Sigmoid colon (tissue), 7 donors: ENCODE measurements at places on chromosomes 5 and 9. TPM values are rescaled to one million over a fixed set of nuclear protein-coding genes. Genes with fewer than 3 reads are reported as not detected.

GRCh38 chr9:16223074-16223871 lies 647.2 kb downstream of the BNC2 start:
- no peaks in the 10 kb centered on the region for H3K36me3 ChIP-seq
- peak; percentile 60 for DNase-seq
- no peaks in the 10 kb centered on the region for H3K4me1 ChIP-seq
- no peak overlapping the region for H3K27ac ChIP-seq
- no peaks in the 10 kb centered on the region for H3K27me3 ChIP-seq

DNA sequence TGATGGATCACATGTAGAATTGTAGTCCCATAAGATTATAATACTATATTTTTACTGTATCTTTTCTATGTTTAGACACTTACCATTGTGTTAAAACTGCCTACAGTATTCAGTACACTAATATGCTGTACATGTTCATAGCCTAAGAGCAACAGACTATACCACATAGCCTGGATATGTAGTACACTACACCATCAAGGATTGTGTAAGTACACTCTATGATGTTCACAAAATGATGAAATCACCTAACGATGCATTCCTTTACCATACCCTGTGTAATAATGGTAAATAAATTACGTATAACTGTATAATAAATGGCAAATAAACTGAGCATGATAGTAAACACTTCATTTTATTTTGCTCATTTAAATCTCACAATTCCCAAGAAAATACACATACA lies 60.3 kb downstream of the RICTOR start:
- no peaks in the 10 kb centered on the region for H3K36me3 ChIP-seq
- H3K4me3 ChIP-seq: no peak overlapping the region
- H3K4me1 ChIP-seq: peaks cover 40% of the 10 kb centered on the region
- peak overlapping the region; percentile 81 for H3K27ac ChIP-seq
- no peak for DNase-seq
- H3K27me3 ChIP-seq: no peaks in the 10 kb centered on the region

- no peaks in the 10 kb centered on the region for H3K27me3 ChIP-seq
- no peak overlapping the region for H3K4me3 ChIP-seq
- peak overlapping the region; percentile 58 for H3K27ac ChIP-seq
- H3K4me1 ChIP-seq: peaks cover 34% of the 10 kb centered on the region
Observed at GRCh38 chr5:5638211-5638610, 215.7 kb downstream of the ICE1 start.

GRCh38 chr9:22446589-22446949 lies at the start of gene DMRTA1:
TSS of gene DMRTA1 (plus strand) at chr9:22446824. CDS start at chr9:22447066, 242 bp downstream.
- H3K4me1 ChIP-seq: peaks cover 18% of the 10 kb centered on the region
- H3K4me3 ChIP-seq: peak within 1 kb of the TSS; percentile 68

- no peaks in the 10 kb centered on the region for H3K4me1 ChIP-seq
- DNase-seq: no peak
- no peaks in the 10 kb centered on the region for H3K36me3 ChIP-seq
- no peak overlapping the region for H3K4me3 ChIP-seq
- no peak overlapping the region for H3K27ac ChIP-seq
- H3K27me3 ChIP-seq: peaks cover 42% of the 10 kb centered on the region
Observed at GRCh38 chr9:136160381-136160841, 41.7 kb upstream of the TMEM250 start.

- no peak overlapping the region for H3K27ac ChIP-seq
- no peak for DNase-seq
- no peaks in the 10 kb centered on the region for H3K27me3 ChIP-seq
Observed at GRCh38 chr5:72784129-72784528, 32.3 kb upstream of the TNPO1 start.

GRCh38 chr9:79774356-79774755 lies 202.6 kb downstream of the TLE4 start:
- no peak overlapping the region for H3K27ac ChIP-seq
- no peak for DNase-seq
- no peaks in the 10 kb centered on the region for H3K4me1 ChIP-seq
- H3K27me3 ChIP-seq: no peaks in the 10 kb centered on the region
- no peaks in the 10 kb centered on the region for H3K36me3 ChIP-seq

- H3K36me3 ChIP-seq: no peaks in the 10 kb centered on the region
- no peak overlapping the region for H3K27ac ChIP-seq
- peaks cover 10% of the 10 kb centered on the region for H3K27me3 ChIP-seq
- no peak for DNase-seq
Observed at GRCh38 chr9:134442486-134443173, 116.4 kb downstream of the RXRA start.

- no peaks in the 10 kb centered on the region for H3K4me1 ChIP-seq
- H3K27ac ChIP-seq: no peak overlapping the region
- H3K36me3 ChIP-seq: no peaks in the 10 kb centered on the region
Observed at GRCh38 chr5:82986404-82986803, 90.8 kb downstream of the TMEM167A start.

DNA sequence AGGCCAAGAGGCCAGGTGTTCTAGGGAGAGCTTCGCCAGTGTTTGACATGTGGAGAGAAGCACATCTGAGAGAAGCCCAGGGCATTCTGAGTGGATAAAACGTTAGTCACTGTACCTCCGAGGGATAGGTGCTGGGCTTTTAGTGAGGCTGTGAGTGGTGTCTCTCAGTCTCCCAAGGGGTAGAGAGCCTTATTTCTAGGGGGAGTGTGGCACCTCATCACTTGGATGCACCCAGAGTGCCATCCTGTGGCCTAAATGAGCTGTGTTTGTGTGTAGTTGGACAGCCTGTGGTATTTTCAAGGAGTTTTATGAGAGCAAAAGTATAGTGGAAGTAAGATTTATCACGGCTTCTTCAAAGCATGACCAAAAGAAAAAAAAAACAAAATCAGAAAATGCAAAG lies 1046.9 kb upstream of the WWC1 start:
- no peaks in the 10 kb centered on the region for H3K36me3 ChIP-seq
- H3K4me1 ChIP-seq: no peaks in the 10 kb centered on the region
- H3K4me3 ChIP-seq: no peak overlapping the region
- no peaks in the 10 kb centered on the region for H3K27me3 ChIP-seq
- no peak for DNase-seq
- no peak overlapping the region for H3K27ac ChIP-seq

- H3K36me3 ChIP-seq: peaks cover 85% of the 10 kb centered on the region
- peaks cover 4% of the 10 kb centered on the region for H3K4me1 ChIP-seq
- H3K27me3 ChIP-seq: no peaks in the 10 kb centered on the region
Observed at GRCh38 chr5:6742081-6742758, 29.0 kb downstream of the TENT4A start.

GRCh38 chr5:67215519-67216471 lies 19.2 kb upstream of the CD180 start:
- H3K27ac ChIP-seq: peak overlapping the region; percentile 19
- H3K4me3 ChIP-seq: no peak overlapping the region
- peaks cover 11% of the 10 kb centered on the region for H3K4me1 ChIP-seq
- H3K36me3 ChIP-seq: no peaks in the 10 kb centered on the region

DNA sequence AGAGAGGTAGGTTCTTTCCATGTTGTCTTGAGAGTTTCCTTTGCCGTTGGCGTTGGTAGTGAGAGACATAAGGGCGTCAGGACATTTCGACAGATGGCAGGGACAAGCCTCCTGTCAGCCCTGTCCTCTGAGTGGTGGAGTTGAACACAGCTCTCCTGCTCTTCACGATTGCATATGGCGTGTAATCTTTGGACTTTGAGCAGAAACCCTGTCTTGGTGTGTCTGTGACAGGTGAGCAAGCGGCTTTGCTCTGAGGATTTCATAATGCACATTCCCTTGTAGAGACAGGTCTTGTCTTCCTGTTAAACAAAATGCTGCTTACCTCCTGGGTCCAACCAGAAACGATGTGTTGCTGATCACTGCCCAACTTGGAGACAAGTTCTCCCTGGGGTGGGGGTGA lies 146.5 kb downstream of the NXNL2 start:
- H3K4me1 ChIP-seq: no peaks in the 10 kb centered on the region
- no peak overlapping the region for H3K4me3 ChIP-seq
- no peaks in the 10 kb centered on the region for H3K36me3 ChIP-seq

DNA sequence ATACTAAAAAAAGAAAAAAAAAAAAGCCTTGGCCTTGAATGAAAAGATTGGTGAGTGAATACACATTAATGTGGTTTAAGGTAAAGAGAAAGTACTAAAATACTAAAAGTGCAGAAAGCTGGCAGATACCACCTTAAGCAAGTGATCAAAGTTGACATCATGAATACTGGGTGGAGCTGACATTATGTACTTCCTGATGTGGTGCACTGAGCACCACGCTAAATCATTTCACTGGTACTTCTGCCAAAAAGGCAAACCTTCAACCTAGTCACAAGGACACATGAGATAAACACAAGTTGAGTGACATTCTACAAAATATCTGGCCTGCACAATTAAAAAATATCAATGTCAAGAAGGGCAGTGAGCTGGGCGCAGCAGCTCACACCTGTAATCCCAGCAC lies 33.8 kb upstream of the PANK3 start:
- H3K4me3 ChIP-seq: no peak overlapping the region
- H3K36me3 ChIP-seq: no peaks in the 10 kb centered on the region
- no peaks in the 10 kb centered on the region for H3K27me3 ChIP-seq
- H3K27ac ChIP-seq: no peak overlapping the region
- DNase-seq: no peak
- H3K4me1 ChIP-seq: no peaks in the 10 kb centered on the region

DNA sequence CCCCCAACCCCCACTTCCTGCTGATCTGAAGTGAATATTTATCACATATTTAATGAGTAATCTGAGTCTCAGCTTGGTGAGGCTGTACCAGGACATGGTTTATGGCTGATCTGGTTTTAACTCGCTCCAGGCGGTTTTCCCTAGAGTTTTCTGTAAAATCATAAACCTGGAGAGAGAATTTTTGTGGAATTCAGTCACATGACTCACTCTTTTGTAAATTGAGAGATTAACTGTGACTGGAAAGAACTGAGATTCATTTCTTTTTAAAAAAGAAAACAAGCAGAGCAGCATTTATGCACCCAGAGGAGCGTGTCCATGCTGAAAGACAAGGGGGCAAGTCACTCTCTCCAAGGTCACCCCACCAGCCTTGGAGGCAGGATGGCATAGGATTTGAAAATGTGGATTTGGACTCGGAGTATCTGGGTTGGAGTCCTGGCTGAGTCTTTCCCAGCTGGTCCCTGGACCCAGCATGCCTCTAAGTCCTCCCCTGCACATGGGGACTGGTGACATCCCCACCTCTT lies 81.8 kb downstream of the ZNF618 start:
- H3K27me3 ChIP-seq: no peaks in the 10 kb centered on the region
- H3K4me1 ChIP-seq: peaks cover 7% of the 10 kb centered on the region

- no peak for DNase-seq
- no peak overlapping the region for H3K4me3 ChIP-seq
- no peaks in the 10 kb centered on the region for H3K36me3 ChIP-seq
- no peaks in the 10 kb centered on the region for H3K4me1 ChIP-seq
- no peaks in the 10 kb centered on the region for H3K27me3 ChIP-seq
- H3K27ac ChIP-seq: no peak overlapping the region
Observed at GRCh38 chr5:141898448-141899049, 20.3 kb upstream of the PCDH1 start.

GRCh38 chr5:137036640-137037039 lies 462.5 kb downstream of the SPOCK1 start:
- H3K4me3 ChIP-seq: no peak overlapping the region
- no peaks in the 10 kb centered on the region for H3K4me1 ChIP-seq
- H3K27me3 ChIP-seq: no peaks in the 10 kb centered on the region
- no peak for DNase-seq

DNA sequence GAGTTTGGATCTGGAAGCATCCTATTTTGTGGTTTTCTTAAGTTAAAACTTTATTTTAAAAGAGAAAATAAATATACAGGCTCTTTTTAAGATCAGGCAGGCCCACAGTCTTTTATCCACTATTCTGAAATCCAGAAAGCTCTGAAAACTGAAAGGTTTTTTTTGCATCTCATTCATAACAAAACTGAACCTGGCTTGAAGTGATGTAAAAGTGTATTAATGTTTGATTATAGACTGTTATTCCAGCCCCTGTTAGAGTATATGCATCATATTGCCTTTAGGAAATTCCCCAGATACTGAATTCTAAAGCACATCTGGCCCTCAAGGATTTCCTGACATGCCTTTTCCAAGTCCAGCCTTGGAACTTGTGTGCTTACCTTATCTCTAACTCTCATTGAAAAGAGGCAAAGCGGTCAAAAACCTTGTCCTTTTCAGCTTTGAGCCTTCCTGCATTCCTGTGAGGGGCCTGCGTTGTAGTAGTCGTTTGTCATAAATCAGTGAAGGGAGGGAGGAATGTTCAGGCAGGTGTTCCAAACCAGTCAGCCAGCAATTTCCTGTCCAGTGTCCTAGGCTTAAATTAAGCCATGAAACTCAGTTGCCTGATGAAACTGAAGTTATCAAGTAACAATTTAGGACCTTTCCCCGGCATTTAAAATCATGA lies 110.4 kb downstream of the TLE4 start:
- no peak overlapping the region for H3K4me3 ChIP-seq
- no peak for DNase-seq
- H3K4me1 ChIP-seq: peaks cover 39% of the 10 kb centered on the region
- H3K27me3 ChIP-seq: no peaks in the 10 kb centered on the region
- H3K36me3 ChIP-seq: no peaks in the 10 kb centered on the region

CRB2 gene
- not detected for total RNA-seq

BAG1 gene
- 111 TPM for total RNA-seq

EQTN gene
- not detected for total RNA-seq

CNTNAP3 gene
- 8.2 TPM for total RNA-seq

RAB14 gene
- total RNA-seq: 28.2 TPM

S1PR3 gene
- total RNA-seq: 10.4 TPM

CEL gene
- 1.1 TPM for total RNA-seq

CDKN2A gene
- 2.8 TPM for total RNA-seq

SPATA31D3 gene
- not detected for total RNA-seq

INSL6 gene
- not detected for total RNA-seq
